ENCODE measurements at places on chromosomes 5 and 9.

DNA sequence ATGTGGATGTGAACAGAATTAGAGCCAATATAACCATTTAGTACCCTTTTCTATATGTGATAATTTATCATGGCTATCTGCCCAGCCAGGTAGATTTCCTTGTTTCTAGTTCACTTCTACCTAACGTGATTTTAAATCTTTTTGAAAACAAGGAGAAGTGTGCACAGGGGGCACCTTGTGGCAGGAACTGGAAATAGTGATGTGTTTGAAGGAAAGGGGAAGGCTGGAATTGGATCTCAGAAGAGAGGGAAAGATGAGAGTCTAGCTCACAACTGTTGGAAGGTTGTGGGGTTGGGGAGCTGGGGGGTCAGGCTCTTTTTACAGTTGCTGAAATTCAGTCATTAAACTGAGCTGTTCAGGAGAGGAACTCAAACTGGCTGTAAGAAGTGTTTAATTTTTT, 219.5 kb downstream of the KCTD16 start:
- DNase-seq, result peak; percentile 3

DNA sequence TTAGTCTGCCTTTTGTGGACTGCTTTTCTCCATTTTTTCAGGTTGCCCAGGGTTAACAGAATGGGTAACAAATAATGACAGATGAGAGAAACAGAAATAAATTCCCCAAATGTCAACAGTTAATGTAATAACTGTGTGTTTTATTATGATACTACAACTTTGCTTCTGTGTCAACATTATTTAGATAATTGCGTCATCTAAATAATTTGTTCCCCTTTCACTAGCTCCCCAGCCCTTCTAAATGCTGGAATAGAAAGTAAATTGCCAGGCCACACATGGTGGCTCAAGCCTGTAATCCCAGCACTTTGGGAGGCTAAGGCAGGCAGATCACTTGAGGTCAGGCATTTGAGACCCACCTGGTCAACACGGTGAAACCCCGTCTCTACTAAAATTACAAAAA, 53.5 kb downstream of the RNF38 start:
- DNase-seq, result no peak

DNA sequence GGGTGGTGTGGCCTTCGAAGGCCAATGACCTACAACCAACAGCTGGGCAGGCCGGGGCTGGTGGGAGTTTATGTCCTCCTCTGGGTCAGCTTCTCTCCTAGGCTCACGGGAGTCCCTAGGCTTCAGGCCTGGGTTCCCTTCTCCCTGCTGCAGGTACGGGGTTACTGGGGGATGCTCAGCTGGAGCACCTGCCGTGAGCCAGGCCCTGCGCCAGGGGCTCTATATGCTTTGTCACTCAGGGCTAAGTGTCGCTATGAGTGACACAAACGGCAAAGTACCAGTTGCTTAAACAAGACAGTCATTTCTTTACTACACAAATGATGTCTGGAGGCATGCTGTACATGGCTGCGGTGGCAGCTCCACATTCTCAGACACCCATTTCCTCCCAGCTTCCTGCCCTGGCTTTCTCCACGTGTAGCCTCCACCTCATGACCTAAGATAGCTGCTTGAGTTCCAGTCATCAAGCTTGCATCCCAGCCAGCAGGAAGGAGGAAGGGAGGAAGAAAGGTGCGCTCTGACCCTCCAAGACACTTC, 22.5 kb upstream of the NINJ1 start:
- no peak for DNase-seq

DNA sequence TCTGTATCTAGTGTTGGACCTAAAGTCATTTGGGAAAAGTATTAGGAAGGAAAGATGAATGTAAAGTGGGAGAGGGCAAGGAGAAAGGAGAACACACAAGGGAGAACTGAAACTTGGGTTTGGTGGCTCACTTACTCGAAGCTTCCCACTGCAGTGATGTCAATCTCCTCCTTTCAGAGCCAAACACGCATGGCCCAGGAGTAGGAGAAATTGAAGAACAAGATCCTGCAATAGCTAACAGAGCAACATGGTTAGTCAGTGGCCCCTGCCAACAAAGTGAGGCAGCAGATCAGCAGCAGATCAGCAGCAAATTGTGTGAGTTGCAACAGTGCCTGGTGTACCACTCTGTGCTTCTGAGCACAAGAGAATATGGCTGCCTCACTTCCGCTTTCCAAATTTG, 366.4 kb downstream of the PSAT1 start:
- no peak for DNase-seq

DNA sequence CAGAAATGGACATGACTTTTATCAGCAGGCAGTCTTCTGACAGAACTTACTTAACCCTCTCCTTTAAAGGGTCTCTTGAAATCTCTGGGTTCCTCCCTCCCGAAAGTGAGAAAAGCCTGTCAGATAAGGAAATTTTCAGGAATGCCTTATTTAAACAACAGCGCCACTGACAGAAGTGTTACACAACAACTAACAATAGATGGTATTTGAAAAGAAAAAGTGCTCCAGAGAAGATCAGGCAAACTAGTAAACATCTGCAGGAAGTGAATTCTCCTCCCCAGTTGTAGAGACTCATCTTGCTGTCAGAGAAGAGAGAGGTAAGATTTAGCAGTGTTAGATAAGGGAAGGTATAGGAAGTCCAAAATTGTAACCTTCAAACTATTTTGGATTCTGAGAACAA, 107.2 kb upstream of the NFIL3 start:
- DNase-seq, result no peak

DNA sequence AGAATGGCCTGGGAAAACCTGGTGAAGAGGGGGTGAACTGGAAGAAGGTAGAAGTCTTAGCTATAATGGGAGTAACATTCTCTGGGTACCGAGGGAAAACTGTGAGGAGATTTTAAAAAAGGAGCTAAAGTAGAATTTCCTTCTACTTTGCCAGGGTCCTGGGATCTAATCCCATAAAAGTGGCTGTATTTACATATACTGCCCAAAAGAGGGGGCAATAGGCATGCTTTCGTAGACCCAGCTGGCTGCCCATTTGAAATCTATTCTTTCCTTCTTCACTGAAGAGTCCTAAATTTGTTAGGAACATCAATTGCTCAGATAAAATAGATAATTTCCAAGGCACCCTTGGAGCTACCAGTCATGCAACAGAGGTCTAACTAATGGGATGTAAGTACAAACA, 159.2 kb downstream of the CDC42SE2 start:
- no peak for DNase-seq

DNA sequence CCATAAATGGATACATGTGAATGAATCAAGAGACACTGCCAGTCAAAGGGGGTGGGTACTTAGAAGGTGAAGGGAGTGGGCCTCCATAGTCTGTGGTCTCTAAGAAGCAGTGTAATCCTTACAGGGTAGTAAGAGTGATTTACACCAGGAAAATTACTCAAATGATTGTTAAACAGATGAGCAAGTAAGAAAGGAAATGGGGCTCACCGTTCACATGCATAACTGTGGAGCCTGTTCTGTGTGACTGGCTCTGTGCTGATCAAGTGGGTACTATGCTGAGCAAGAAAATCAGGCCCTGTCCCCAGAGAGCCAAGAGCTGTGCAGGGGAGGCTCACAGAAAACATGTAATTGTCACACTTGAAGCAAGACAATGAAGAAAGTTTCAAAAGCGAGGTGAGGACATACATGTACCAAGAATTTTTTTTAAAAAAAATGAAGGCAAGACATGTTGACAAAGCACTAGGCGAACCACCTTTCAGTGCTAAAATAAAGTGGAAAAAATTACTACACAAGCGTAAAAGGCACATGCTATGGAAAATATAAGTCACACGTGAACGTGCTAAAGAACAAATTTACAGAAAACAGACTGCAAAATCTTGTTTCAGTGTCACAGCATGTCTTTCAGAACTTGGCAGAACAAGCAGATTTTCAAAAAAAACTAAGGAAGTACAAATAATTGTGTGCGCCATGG, 2.5 kb downstream of the BTNL8 start:
- no peak for DNase-seq

DNA sequence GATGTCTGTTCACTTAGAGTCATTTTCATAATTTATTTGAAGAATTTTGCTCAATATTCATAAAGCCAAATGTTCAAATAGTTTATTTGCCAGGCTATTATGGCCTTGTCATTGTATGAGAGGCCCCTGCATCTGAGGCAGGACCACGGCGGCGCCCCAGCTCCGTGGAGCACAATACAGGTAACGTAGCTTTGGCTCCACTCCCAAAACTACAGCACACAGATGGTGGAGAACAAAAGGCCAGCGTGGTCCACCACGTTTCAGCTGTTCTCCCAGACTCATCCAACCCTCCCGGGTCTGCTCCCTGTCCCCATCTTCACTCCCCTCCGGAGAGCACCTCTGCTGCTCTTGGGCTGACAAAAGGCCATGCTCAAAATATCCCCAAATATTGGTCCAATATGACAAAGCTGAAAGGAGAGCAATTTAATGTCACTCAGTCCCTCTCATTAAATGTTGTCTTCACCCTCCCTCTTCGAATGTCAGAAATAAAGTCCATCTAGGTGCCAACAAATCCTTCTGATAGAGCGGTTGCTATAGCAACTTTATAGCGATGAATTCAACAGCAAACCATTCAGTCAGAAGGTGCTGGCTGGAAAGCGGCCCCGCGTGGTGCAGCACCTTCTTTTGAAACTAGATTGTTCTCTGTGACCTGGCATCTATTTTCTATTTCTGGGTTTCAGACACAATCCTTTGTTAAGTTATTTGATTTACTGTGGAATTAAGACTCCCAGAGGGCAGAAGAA, 504.3 kb downstream of the ARHGEF28 start:
- no peak for DNase-seq

DNA sequence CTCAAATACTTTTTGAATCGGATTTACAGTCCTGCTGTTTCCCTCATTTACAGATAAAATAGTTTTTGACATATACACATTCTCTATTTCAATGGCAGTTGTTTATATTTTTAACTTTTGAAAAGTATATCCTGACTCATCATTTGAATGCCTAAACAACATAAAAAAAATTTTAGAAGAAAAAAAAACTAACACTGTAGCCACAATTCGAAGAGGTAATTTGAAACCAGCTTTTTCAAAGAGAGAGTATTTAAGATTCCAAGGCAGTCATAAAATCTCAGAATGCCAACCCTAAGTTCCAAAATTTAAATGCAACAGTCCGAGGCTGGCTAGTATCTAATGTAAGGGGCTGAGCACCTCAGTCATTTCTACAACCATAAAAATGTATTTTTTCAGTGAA, 626.8 kb downstream of the DNAH5 start:
- DNase-seq, result no peak

- DNase-seq, result peak; percentile 65
Observed at GRCh38 chr5:318341-318897, 3.1 kb upstream of the AHRR start.

- DNase-seq, result no peak
Observed at GRCh38 chr5:146796144-146796543, 82.4 kb downstream of the PPP2R2B start.

GRCh38 chr5:143511736-143512135, 108.2 kb upstream of the NR3C1 start:
- no peak for DNase-seq

- no peak for DNase-seq
Observed at GRCh38 chr5:143304836-143305475, 98.5 kb downstream of the NR3C1 start.

- no peak for DNase-seq
Observed at GRCh38 chr9:127856729-127857116, 2.3 kb upstream of the ENG start.

DNA sequence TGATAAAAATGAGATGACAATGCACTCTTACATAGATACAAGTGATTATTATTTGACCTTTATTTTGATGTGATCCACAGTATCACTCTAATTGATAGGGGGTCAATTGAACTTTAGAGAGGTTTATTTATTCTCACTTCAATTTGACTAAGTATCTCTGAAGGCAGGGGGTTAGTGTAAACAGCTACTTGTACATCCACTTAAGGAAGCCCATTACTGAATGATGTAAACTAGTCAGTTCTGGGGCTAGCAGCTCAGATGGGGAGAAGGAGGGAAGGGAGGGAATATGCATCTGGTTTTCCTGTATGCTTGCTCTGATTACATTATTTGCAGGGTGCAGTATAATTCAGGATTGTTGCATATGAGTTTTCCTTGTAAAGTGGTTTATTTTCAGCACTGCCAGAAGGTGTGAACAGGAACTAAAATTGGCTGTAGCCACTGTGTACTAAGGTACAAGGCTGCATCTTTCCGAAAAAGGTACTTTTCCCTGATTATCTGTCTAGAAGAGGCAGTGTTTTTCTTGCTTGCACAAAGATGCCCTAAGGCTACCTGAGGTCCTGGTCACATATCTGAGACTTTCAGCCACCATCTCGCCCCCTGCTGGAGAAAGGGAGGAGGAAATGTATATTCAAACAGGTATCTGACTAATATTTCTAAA, 51.2 kb downstream of the MRPS27 start:
- DNase-seq, result no peak

- DNase-seq, result peak; percentile 29
Observed at GRCh38 chr5:57493034-57493433, 10.4 kb upstream of the ACTBL2 start.

DNA sequence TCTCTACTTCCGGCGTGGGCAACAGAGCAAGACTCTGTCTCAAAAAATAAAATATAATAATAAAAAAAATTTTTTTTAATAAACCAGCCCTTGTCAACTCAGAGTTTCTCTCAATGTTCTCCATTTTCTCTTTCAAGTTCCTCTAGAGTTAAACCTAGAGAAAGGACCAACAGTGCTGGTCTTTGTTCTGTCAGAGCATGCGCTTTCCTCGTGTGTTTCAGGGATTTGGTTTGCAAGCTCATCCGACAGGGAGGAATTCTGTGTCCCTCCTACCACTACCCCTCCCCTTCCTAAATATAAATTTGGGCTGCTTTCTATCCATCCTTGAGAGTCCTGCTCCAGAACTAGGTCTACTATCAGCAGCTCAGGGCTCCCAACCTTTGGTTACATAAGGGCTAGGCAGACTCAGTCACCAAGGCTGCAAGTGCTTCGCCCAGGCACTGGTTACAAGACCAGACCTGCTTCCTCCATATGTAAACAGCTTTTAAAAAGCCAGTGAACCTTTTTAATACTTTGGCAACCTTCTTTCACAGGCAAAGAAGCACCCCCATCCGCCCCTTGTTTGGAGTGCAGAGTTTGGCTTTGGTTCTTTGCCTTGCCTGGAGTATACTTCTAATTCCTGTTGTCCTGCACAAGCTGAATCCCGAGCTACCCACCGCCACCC, 13.5 kb downstream of the SETX start:
- DNase-seq, result no peak

Data from HT1080 (cell line).